ENCODE measurements at places on chromosomes 12 and 14. TPM values are rescaled to one million over a fixed set of nuclear protein-coding genes. Genes with fewer than 3 reads are reported as not detected.

DAO gene
- not detected for total RNA-seq

PTPRO gene
- total RNA-seq, result 1.8 TPM

TMEM253 gene
- 1.2 TPM for total RNA-seq

GPRC5A gene
- total RNA-seq, result 25.7 TPM

CMA1 gene
- not detected for total RNA-seq

REP15 gene
- 1.6 TPM for total RNA-seq

PXMP2 gene
- total RNA-seq, result 25.6 TPM

NUAK1 gene
- total RNA-seq, result 21.1 TPM

CLEC4D gene
- not detected for total RNA-seq

ATP6V1D gene
- 67.8 TPM for total RNA-seq

GRCh38 chr12:49369411-49370145 is 2.3 kb downstream of the SPATS2 start:
- DNase-seq, result no peak

DNA sequence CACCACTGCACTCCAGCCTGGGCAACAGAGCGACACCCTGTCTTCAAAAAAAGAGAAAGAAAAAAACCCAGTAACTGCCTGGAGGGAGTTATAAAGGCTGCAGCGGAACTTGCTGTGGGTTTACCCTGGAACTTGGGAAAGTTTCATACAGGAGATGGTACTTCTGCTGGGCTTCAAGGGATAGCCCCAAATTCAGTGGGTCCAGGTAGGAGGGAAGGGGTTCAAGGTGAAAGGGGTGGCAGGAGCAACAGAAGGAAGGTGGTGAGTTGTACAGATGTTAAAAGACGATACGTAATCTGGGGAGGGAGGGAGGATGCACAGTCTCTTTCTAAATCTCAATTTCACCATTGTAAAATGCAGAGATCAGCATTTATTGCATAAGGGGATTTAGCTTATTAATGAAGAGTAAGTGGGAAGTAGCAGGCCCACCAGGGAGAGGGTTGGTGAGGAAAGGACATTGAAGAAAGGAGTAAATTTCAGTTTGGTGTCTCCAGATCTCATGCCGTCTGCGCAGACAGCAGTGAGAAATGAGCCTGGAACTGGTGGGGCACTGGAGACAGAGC is 8.5 kb upstream of the GAS2L3 start:
- no peak for DNase-seq

DNA sequence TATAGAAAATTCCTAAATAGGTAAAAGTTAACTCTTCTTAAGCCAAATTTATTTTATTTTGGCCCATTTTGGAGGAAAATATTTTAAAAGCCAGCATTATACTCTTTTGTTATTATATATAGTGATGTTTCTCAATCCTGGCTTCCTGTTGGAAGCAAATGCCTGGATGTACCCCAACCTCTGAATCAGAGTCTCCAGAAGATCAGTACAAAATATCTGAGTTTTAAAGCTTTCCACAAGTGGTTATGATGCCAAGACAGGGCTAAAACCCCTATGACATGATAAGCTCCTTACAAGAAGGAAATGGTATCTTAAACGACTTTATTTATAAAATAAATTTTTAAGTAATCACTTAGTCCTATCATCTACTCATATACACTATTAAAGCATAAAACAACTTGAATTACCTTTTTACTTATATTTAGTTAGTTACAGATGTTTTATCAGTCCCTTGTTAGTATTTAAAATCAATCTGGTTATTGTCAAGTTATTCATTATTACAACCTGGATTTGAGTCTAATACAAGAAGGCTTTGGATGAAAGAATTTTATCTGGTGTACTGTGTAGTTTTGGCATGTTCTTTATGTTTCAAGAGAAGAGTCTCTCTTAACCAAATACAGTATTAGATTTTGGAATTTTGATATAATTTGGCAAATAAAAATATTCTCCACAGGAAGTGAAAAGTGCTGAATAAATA is 238.1 kb downstream of the SLC2A13 start:
- DNase-seq, result no peak

DNA sequence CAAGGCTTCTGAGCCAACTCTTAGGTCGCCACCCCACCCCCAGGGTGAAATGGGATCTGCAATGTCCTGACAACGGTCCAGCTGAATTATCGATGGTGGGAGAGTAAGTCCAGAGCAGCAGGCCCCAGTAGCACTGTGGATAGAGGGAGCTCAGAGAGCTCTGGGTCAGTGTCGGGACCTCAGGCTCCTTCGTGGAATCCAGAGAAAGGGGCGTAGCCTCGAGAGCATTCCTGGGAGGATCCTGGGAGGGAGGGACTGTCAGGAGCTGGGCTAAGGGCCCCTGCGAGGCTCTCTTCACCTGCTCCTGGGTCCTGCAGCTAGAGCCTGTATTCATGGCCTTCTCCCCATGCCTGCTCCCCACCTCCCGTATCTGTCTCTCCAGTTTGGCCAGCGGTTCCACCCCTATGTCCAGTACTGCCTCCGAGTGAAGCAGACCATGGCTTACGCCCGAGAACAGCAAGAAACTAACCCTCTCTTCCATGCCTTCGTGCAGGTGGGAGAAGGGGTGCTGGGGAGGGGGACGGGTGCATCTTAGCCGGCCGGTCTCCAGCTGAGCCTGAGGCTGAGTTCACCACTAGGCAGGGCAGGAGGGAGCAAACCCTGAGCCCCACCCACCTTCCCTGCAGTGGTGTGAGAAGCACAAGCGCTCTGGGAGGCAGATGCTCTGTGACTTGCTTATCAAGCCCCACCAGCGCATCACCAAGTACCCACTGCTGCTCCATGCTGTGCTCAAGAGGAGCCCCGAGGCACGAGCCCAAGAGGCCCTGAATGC is 6.6 kb downstream of the PLEKHG6 start:
- no peak for DNase-seq

DNA sequence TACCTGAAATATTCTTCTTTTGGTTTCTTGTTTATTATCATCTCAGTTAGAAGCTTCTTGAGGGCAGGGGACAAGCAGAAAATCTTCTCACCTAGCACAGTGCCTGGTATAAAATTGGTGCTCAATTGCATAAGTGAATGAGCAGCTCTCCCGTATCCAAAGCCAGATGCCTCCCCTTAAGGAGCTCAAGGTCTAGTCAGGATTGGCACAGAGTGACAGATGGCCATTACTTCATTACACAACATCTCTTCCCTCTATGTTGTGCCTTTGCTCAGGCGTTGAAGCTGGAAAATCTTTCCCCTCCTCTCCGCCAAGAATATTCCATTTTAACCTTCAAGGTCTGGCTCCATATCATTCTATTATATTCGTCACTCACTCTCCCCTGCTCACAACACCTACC is 3.6 kb downstream of the SLC4A8 start:
- DNase-seq, result no peak

GRCh38 chr12:105167346-105167745 is 59.8 kb downstream of the WASHC4 start:
- no peak for DNase-seq

- no peak for DNase-seq
Measured at GRCh38 chr14:96092936-96093335, 53.8 kb downstream of the C14orf132 start.

GRCh38 chr14:64684091-64684490 is 20.1 kb upstream of the PLEKHG3 start:
- no peak for DNase-seq

- DNase-seq, result no peak
Measured at GRCh38 chr14:72523424-72524294, 370.2 kb downstream of the DPF3 start.

GRCh38 chr14:20792556-20792955 is 10.1 kb downstream of the RNASE1 start:
- DNase-seq, result no peak

DNA sequence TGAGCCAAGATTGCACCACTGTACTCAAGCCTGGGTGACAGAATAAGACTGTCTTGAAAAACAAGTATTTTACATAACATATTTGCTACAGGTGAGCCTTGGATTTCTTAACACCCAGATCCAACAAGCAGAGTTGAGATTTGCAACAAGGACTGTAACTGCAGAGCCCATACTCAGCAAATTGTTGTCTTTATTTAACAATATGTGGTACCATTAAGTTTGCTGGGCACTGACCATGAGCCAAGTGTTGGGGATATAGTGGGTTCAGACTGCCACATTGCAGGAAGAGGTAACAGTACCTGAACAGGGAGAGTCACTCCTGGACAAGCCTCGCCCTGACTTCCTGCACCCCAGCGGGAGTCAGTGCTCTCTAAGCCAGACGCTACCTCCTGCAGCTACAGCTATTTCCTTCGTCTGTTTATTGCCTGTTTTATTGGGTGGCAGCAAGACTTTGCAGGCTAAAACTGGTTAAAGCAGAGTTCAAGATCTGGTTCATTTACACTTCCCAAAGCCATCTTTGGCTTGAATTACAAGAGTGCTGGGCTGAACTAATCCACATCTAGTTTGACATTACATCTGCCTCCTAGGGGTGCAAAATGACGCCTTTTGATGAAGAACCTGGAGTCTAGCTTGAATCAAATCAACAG is 12.5 kb downstream of the AHSA1 start:
- DNase-seq, result no peak

- DNase-seq, result no peak
Measured at GRCh38 chr12:56145217-56145616, 7.2 kb upstream of the MYL6B start.

DNA sequence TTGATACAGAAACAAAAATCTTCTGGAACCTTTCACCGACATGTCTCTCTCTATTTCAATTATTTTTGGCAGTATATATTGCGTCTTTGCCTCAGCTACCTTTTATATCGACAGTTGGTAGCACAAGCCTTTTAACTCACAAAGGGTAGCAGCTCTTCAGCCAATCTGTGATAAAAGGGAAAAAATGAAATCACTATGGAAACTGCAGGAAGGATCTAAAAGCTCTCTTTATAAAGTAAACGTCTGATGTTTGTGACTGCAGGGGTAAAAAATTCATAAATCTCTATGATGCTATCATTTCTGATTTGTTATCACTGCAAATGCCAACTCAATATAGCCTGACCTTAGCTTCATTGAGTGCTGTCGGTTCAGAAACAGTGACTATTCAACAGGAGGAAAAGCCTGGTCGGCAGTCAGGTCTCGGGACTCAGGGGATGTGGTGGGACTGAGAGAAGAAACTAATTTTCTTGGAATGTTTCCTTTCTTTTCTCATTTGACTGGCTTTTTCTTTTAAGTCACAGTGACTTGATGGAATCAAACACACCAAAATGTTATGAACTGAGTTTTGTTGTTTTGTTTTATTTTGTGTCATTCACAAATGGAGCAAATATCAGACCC is 5.9 kb upstream of the RMST start:
- no peak for DNase-seq

- DNase-seq, result no peak
Measured at GRCh38 chr12:13195785-13196129, 769 bp upstream of the EMP1 start.

GRCh38 chr14:69625299-69626131 is 14.1 kb downstream of the SUSD6 start:
- no peak for DNase-seq

GRCh38 chr12:19657732-19658130 is 218.4 kb downstream of the AEBP2 start:
- DNase-seq, result no peak

- no peak for DNase-seq
Measured at GRCh38 chr12:52004042-52004648, 2.6 kb upstream of the TAMALIN start.

- DNase-seq, result no peak
Measured at GRCh38 chr14:40694023-40694422, 912.7 kb upstream of the LRFN5 start.

- no peak for DNase-seq
Measured at GRCh38 chr12:11204173-11204572, 17.4 kb upstream of the TAS2R42 start.

GRCh38 chr12:117367006-117367638 is 5.7 kb upstream of the NOS1 start:
- peak; percentile 91 for DNase-seq
